GM04504 (cell line): ENCODE measurements at places on chromosomes 16 and 17.

DNA sequence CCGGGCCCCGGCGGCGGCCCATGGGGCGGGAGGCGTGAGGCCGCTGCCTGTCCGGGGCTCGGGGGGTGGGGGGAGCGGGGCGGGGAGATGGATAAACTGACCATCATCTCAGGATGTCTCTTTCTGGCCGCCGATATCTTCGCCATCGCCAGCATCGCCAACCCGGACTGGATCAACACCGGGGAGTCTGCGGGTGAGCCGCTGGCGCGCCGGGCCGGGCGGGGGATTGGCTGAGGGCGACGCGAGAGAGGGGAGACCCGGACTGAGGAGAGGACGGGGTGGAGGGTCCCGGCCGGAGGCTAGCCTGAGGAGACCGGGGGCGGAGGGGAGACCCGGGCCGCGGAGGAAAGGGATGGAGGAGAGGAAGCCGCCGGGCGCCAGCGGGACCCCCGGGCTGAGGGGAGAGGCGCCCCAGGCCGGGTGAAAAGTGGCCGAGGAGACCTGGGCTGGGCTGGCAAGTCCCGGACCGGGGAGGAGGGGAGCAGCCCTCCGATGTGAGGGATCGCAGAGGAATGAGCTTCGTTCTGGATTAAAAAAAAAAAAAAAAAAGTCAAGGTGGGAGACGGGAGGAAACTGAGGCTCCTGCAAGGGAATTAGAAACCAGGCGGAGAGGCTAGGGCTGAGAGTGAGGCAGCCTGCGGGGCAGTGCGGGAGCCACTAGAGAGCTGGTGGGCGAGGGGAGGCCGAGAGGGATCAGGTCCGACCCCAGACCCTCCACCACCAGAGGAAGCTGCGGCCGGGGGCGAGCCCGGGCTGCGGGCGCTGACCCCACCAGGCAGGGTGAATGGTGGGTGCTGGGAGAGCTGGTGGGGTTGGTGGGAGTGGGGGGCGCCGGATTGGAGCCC, 526 bp downstream of the MOSMO start:
- no peak for DNase-seq

- DNase-seq, result peak; percentile 73
Observed at GRCh38 chr17:64448665-64449512, at the start of gene MILR1. Gene MILR1, plus strand, starts transcription at chr17:64449115. Its CDS starts 54 bp downstream, at chr17:64449169.

GRCh38 chr16:57574086-57574485, 31.6 kb downstream of the ADGRG5 start:
- no peak for DNase-seq

DNA sequence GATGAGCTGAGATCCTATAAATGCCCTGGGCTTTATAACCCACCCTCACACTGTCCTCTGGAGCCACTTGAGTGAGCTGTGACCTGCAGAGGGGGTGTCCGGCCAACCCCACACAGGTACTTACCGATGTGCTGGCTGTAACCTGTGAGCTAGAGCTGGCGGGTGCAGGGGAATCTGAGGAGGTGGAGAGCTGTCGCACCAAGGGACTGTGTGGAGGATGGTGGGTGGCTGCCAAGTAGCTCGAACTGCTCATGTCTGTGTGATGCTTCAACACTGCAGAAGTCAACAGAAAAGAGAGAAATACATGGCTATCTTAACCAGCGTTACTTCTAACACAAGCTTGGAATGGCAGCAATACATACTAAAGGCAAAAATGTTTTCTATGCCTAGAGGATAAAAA, 39.4 kb downstream of the STH start:
- no peak for DNase-seq

DNA sequence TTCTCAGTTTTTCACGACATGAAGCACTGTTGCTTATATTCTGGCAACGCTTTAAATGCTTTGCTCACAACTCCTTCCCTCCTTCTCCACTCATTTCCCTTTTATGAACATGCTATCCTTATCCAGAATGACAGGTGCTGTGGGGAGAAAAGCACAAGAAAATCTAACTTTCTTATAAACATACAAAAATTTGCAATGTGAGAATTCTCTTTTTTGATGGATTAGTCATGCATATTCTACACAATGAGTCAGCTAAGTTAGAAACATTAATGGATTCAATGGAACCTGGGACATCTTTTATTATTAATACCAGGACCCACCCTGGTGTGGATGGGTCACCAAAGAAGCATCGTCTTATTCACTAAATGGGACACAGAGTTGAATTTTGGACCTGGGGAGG, 234.6 kb upstream of the CDH5 start:
- DNase-seq, result no peak

- no peak for DNase-seq
Observed at GRCh38 chr17:74449306-74449705, 17.1 kb upstream of the CD300A start.

GRCh38 chr17:64384253-64385186, 6.1 kb downstream of the PECAM1 start:
- no peak for DNase-seq

GRCh38 chr16:51321251-51321650, 170.2 kb upstream of the SALL1 start:
- DNase-seq, result no peak

DNA sequence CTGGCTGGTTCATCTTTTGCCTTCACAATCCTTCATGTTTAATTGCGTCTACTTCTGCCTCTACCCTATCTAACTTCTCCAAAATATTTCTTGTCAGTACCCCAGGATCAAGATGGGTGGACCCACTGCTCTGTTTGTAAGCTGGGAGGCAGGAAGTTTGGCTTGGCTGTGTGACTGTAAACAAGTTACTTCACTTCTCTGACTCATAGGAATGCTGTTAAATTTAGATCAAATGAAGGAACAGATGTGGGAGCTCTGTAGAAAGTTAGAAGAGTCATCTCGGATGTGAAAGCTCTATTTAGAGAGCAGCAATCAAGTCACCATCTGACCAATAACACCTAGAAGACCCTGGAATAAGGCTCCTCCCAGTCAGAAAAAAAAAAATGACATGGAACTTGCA, 55.2 kb upstream of the MRTFB start:
- peak; percentile 74 for DNase-seq

DNA sequence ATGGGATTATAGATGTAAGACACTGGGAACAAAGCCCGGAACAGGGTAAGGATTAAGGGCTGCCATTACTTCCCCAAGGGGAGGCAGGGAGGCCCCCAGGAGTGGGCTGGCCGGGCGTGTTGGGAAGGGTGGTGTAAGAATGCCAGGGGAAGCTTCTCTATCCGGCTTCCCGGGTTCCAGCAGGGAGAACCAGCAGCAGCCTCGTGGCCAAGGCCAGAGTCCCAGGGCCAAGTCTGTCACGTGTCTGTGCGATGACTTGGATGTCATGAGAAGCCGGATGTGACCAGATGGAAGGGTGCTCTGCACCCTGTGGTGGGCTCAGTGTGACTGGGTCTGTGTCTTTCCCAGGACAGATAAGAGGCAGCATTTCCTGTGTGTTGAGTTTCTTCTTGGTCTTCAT, 52.1 kb downstream of the SCNN1B start:
- no peak for DNase-seq

- DNase-seq, result no peak
Observed at GRCh38 chr16:76577003-76577402, 299.8 kb downstream of the CNTNAP4 start.

DNA sequence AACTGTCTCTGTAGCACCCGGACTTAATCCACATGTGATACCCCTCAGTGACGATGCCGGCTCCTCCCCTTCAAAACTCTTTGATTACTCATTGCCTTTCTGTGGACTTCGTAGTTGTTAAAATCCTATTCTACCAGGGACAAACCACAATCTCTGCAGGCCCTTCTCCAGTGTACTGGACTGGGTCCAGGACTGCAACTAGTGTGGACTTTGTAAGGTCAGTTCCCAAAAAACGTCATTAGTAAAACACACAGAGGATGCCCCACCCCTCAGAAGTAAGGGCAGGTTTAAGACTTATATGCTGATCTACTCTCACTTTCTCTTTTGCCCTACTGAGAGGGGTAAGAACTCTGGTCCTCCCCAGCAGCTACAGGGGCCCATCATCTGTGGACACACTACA, 10.5 kb upstream of the NUDT7 start:
- no peak for DNase-seq

GRCh38 chr16:8669481-8669880, 4.9 kb upstream of the ABAT start:
- no peak for DNase-seq

- DNase-seq, result no peak
Observed at GRCh38 chr17:34644941-34645550, 65.7 kb downstream of the TMEM132E start.

DNA sequence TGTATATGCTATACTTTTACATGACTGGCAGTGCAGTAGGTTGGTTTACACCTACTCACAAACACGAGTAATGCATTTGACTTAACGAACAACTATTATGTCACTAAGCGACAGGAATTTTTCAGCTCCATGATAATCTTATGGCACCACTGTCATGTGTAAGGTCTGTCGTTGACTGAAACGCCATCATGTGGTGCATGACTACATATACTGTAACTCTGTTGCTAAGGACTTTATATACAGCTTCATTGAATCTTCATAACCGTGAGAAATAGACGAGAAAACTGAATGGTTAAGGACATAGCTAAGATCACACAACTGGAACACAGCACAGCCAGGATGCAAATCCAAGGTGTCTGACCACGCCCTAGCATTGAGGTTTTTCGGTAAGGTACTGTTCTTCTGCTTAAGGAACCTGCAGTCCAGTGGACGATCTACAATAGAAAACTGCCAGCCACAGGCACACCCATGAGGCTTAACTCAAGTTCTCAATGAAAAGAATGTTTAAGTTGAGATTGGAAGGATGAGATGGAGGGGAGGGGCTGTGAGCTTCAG, 3.3 kb downstream of the CFAP20 start:
- DNase-seq, result no peak

DNA sequence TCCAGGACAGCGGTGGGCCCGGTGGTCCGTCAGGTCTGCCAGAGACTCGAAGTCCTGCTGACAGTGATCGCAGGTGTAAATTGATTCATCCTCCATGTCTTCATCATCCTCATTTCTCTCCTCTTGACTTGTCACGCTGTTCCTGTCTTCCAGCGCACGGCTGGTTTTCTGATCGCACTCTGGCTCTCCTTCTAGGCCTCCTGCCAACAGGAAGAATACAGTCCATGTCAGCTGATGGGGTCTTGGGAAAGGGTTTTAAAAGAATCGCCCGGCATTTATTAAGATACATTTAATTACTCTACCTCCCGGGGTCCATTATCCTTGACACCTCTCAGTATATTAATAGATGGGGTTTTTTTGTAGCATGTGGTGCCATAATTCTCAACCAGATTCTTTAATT, 125.1 kb downstream of the ZNF423 start:
- DNase-seq, result no peak

DNA sequence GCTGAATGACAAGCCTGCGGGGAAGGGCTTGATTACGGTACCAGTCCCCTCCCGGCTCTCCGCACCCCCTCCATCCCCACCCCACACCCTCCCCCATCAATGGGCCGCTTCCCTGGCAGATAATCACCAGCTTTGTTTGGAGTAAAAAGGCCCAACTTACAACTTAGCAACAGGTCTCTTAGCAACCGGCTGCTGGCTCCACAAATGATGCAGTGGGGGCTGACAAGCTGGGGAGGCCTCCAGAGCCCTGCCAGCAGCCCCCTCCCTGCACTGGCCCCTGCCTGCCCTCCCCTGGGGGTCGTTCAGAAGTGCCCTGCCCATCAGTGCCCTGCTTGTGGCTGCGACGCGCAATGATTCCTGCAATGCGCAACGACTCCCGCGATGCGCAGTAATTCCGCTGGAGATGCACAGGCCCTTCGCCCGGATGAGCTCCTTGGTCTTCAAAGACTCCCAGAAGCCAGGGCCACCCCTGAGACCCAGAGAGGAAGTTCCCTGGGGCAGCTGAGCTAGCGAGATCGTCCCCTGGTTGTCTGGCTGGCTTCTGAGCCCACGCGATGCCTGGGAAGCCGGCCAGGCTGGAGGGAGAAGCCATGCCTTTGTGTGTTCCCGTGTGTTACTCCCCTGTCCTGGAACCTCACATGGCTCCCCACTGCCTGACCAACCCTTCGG, 23.3 kb downstream of the CPNE2 start:
- no peak for DNase-seq

DNA sequence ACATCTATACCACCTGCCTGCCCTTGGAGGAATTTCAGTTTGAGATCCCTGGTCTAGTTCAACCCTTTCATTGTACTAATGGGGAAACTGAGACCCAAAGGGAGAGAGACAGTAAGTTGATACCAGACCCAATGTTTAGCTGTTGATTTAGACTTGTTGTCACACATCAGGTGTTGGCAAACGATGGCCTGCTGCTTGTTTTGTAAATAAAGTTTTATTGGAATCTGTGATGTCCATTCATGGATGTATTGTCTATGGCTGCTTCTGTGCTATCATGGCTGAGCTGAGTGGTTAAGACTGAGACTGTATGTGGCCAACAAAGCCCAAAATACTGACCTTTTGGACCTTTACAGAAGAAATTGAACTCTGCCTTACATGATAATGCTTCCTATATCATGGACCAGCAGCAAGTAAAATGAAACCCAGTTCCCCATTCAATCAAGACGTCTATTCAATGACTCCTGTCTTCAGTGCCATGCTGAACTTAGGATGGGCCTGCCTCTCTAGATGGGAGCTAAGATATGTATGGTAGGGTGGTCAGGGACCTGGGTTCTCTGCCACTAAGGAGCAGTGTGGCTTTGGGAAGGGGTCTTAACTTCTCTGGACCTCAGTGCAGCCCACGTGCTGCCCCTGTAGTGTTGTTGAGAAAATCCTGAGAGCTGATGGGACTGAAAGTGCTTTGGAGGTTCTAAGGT, 111.0 kb downstream of the IRX5 start:
- no peak for DNase-seq

- no peak for DNase-seq
Observed at GRCh38 chr16:74825941-74826340, 51.3 kb upstream of the FA2H start.

- DNase-seq, result no peak
Observed at GRCh38 chr17:69218986-69219385, 9.6 kb downstream of the ABCA10 start.

DNA sequence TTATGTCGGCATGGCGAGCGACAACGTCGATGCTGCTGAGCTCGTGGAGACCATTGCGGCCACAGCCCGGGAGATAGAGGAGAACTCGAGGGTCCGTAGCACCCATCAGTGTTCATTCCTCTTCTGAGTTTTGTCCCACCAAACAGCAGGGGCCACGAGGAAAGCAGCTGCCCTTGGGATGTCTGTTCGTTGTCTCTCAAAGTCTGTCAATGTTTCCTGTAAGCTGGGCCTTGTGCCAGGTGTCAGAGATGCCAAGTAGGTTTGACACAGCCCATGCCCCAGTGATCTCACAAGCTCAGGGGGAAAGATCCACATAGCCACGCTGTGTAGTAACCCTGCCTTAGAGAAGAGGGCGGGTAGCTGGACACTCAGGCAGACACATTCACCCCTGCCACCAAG, 22.6 kb downstream of the NTAN1 start:
- no peak for DNase-seq

DNA sequence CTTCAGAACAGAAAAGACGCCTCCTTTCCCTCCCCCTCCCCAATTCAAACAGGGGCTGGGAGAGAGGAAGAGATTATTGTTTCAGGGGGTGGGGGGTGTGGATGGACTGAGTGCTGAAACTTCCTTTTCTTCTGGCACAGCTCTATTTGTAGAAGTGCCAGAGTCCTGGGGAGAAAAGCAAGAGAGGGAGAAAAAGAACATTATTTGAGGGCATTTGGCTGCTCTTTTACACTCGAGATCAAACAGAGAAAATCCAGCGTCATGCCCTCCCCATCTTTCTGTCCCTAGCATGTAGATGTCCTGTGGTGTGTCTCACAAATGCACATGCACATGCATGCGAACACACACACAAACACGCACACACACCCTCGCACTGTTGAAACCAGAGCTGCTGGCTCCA, 13.0 kb downstream of the ARL4D start:
- no peak for DNase-seq

GRCh38 chr16:9092978-9093344, 1.5 kb downstream of the HAPSTR1 start:
- no peak for DNase-seq
